Stomach (tissue), 19 donors: ENCODE measurements at places on chromosomes 3 and 15. TPM values are rescaled to one million over a fixed set of nuclear protein-coding genes. Genes with fewer than 3 reads are reported as not detected.

GRCh38 chr3:169574531-169574930 lies 89.0 kb downstream of the MECOM start:
- H3K36me3 ChIP-seq: no peaks in the 10 kb centered on the region
- no peaks in the 10 kb centered on the region for H3K4me1 ChIP-seq
- no peak overlapping the region for H3K27ac ChIP-seq

- H3K4me3 ChIP-seq: no peak overlapping the region
- no peaks in the 10 kb centered on the region for H3K36me3 ChIP-seq
- H3K4me1 ChIP-seq: no peaks in the 10 kb centered on the region
- no peak for DNase-seq
- H3K27me3 ChIP-seq: no peaks in the 10 kb centered on the region
- H3K27ac ChIP-seq: no peak overlapping the region
Measured at GRCh38 chr15:46251903-46252302, 617.1 kb downstream of the SQOR start.

DNA sequence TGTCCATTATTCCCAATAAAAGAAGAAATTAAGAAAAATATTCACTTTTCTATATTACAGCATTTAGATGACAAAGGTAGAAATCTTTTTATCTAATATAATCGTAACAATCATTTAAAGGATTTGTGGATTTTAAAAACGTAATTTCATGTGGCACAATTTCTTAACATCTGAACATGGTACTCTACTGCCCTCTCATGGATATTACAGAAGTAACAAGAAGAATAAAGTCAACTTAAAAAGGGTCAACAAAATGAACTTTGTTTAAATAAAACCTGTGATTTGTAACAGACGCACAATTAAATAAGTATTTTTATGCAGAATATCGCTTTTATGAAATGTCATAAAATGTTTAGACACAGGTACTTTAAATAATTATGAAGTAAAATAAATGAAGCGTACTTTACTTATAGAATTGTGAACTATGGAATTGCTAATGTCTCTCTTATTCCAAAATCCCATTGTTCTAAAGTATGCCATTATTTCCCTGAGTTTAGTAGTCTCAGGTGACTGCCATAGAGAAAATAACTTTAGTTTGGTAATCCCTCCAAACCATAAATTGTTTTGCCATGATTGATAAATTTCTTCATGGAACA lies 366.8 kb upstream of the ZNF385D start:
- H3K27me3 ChIP-seq: no peaks in the 10 kb centered on the region
- no peak overlapping the region for H3K27ac ChIP-seq
- no peak for DNase-seq
- no peak overlapping the region for H3K4me3 ChIP-seq
- H3K36me3 ChIP-seq: no peaks in the 10 kb centered on the region
- no peaks in the 10 kb centered on the region for H3K4me1 ChIP-seq

DNA sequence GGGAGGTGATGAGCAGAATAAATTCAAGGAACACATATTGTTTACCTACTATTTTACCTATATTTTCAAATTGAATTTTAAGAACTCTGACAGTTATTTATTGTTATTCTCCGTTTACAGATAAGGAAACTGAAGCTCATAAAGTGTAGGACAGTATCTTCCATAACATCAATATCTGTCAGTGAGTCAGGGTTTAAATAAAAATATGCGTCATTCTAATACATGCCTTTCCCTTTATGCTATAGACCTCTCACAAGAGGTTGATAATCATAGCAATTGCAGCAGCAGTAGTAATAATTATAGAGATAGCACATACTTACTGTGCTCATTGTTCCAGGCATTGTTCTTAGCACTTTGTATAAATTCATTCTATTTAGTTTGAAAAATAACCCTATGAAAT lies 101.1 kb downstream of the EPHA6 start:
- H3K36me3 ChIP-seq: no peaks in the 10 kb centered on the region
- H3K27me3 ChIP-seq: no peaks in the 10 kb centered on the region
- H3K4me1 ChIP-seq: no peaks in the 10 kb centered on the region

The PPM1L gene
- total RNA-seq: 43.2 TPM

The GRK7 gene
- total RNA-seq: not detected
